ENCODE measurements at places on chromosomes 4 and X. TPM values are rescaled to one million over a fixed set of nuclear protein-coding genes. Genes with fewer than 3 reads are reported as not detected.

DNA sequence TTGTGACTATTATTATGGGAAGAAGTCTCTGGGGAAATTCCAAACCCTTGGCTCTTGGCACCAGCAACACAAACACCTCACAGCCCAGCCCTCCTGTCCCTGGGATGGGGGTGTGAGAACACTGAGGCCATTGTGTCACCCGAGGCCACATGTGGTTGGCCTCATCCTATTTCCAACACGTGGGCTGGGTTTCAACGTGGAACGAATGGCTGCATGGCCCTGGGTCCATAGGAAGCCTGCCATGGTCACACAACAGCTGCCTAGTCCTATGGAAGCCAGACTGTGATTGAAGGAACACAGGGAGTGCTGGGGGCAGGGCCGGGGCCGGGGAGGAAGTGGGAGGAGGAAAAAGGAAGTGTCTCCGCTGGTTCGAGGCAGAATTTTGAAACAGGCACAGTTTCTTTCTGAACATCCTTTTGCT, 10.0 kb downstream of the CLCN4 start:
- no peak for DNase-seq

The HELT gene
- total RNA-seq: not detected

- DNase-seq: peak; percentile 11
Measured at GRCh38 chrX:133838761-133839676, 146.4 kb downstream of the GPC3 start.

- no peak for DNase-seq
Measured at GRCh38 chrX:126770179-126770578, 49.4 kb upstream of the PRR32 start.

The FDCSP gene
- not detected for total RNA-seq

The TENM3 gene
- 0.14 TPM for total RNA-seq

DNA sequence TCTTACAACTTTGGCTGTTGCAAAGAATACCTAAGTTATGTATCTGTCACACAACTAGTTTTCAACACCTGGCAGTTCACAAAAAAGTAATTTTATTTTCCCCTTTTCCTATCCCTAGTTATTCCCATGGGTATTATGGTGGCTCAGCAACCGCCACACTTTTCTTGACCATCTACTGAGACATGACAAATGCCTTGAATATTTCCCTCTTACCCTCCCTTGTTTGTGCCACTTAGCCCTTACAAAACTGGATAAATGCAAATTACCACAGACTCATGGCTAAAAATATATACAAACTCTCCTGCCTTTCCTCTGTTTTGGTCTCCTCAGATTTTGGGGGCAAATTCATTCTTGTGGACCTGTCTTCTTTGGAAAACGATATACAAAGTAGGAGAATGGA, 72.1 kb downstream of the AMOT start:
- DNase-seq: no peak

DNA sequence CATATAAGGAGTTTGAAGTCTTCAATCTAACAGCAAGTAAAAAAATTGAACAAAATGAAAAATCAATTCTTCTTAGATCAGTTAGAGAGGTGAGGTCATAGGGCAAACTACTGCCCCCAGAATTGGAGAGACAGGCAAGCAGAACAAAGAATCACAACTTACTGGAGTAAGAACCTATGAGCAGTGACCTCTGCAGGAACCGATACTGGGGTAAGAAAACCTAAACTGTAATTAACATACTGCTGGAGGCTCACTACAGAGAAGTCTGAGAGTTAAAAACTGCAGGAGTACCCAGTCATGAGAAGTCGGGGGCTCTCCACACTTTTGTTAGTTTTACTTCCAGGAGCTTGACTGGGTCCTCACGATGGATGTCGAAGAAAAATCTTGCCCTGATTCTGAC, 16.0 kb downstream of the CLDN22 start:
- no peak for DNase-seq

The CXorf49 gene
- total RNA-seq: not detected

- no peak for DNase-seq
Measured at GRCh38 chr4:82737354-82737753, 61.2 kb downstream of the SCD5 start.

DNA sequence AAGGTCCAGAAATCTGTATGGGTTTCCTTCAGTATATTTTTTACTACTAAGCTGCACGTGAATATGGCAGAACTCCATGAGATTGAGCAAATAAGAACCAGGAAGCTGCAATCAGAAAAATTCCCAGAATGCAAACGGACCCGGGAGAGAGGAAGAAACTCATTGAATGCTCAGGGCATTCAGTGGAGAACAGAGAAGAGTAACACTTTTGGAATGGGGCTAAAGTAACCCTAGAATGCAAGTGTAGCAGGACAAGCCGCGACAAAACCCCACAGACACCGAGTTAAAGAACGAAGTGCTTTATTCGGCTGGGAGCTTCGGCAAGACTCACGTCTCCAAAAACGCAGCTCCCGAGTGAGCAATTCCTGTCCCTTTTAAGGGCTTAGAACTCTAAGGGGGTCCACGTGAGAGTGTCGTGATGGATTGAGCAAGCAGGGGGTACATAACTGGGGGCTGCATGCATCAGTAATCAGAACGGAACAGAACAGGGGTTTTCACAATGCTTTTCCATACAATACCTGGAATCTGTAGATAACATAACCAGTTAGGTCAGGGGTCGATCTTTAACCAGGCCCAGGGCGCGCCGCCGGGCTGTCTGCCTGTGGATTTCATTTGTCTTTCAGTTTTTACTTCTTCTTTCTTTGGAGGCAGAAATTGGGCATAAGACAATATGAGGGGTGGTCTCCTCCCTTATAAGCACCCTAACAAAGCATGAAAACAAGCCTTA, 56.4 kb downstream of the RAB28 start:
- no peak for DNase-seq

DNA sequence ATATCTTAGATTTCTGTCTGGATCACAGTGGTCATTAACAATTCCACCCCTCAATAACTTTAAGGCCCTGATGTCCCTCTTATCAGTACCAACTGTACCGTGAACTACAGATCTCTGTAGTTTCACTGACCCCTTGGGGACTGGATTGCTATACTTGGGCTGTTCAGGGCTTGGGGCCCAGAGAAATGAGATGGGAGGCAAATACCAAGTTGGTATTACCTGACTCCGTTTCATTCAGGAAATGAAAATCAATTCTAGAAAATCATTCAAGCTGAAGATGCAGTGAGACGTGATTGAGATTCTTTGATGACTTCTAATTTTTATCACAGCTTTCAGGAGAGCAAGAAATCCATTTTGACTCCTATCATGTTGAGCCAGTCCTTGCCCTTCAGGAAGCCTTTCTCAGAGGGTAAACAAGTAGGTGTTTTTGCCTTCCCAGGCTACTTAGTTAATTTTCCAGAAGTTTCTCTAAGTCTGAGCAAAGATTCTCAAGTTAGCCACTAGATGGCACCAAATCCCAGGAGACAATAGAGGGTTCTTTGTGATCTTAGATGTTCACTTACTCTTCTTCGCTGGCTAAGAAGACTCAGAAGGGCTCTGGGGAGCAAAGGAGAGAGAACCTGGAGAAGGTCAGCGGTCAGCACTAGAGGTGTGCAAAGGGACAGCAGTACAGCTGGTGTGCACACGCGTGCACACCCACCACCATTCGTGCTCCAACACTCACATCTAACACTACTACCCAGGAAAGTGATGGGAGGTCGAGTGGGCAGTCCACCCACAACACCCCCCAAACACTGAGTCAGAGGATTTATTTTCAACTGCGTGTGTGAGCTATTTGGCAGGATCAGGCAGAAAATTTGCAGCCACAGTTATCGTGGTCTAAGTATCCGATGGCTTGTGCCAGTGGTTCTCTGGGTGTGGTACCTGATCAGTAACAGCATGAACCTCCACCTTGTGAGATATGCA, 7.4 kb downstream of the HNRNPH2 start:
- DNase-seq: no peak

DNA sequence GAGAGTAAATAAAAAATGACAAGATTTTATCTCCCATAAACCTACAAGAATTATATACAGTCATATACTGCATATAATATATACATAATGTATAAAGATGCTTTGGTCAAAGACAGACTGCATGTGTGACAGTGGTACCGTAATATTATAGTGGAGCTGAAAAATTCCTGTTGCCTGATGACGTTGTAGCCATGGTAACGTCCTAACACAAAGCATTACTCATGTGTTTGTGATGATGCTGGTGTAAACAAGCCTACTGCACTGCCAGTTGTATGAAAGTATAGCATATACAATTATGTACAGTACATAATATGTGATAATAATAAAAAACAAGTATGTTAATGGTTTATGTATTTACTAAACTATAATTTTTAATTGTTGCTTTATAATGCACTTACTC, 245.2 kb upstream of the CENPE start:
- no peak for DNase-seq

DNA sequence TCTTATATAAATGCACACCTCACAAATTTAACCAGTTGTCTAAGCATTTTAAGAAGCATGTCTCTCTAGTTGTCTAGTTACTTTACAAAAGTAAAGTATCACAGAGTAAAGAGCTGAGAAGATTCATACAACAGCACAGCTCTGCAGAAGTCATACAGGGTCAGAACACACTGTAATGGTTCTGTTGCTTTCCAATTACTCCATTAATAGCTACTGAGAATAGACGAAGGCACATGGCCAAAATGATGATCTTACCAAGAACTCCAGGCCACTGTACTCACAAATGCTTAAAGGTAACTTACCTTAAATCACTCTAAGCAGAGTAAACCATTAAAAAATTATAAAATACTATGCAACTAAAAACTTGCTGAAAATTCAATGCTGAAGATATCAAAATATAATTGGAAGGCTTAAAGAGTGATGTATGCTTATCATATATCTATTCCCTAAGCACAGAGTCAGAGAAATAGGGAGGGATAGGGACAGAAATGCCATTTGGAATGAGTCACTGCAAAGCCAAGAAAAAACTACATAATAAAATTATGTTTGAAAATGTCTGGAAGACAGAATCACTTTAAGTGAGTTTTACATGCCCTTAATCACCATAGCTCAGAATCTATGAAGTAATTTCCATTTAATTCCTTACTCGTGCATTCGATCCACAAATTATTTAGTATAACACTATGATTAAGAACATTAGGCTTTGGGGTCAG, 71.0 kb downstream of the DDX60L start:
- no peak for DNase-seq

- DNase-seq: no peak
Measured at GRCh38 chr4:3019145-3019846, 55.0 kb downstream of the HTT-AS start.

The FAM9C gene
- total RNA-seq: not detected

The RHOXF1 gene
- total RNA-seq: not detected

The ARR3 gene
- total RNA-seq: not detected

GRCh38 chrX:24979081-24979480, 36.7 kb downstream of the ARX start:
- DNase-seq: no peak

- no peak for DNase-seq
Measured at GRCh38 chr4:138851391-138852335, 163.9 kb upstream of the NOCT start.

Data from activated T-cell treated with anti-CD3 and anti-CD28 coated beads, Interleukin-2, amount 50 U/mL, for 4 hours (primary cell).